ENCODE measurements at places on chromosomes 12 and 14.

DNA sequence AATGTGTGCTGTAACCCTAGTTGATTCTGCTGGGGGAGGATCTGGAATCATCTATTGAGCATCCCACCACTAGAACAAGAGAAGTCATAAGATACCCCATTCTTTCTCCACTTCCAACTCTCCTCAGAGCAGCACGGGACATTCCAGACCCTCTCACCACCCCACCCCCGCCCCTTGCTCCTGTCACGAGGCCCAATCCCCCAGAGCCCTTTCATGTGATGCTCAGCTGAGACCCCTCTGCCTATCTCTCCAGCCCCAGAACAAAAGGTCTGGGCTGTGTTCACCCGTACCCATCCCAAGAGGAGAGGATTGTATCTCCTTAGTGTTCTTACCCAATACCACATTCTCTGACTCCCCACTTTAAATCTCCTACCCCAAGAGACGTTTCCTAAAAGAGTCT is 602 bp downstream of the PMEL start:
- DNase-seq: no peak

DNA sequence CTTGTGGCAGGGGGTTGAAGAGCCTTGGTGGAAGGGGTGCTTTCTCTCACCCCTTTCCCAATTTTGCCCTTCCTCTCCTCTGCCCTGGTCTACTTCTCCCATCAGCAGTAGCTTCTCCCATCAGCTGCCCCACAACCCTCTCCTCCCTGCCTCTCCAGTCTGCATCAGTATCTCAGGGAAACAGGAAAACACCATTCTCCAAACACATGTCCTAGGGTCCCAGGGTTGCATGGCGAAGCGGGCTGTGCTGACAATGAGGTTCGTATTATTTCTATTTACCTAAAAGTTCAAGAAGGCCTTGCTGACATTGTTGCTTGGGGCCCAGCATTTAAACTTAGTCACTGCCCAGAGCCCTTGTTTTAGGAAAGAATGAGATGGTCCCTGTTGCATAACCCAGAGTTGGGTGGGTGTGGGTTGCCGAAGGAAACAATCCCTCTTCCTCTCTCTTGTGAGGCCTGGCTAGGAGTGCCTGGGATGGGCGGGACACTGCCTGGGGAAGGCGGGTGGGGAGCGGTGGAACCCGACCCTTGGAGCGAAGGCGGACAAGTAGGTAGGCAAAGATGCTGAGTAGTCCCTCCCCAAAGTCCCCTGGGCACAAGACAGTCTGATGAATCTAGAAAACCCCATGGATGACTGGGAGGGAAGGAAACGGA is 1.3 kb upstream of the IGFBP6 start:
- no peak for DNase-seq

DNA sequence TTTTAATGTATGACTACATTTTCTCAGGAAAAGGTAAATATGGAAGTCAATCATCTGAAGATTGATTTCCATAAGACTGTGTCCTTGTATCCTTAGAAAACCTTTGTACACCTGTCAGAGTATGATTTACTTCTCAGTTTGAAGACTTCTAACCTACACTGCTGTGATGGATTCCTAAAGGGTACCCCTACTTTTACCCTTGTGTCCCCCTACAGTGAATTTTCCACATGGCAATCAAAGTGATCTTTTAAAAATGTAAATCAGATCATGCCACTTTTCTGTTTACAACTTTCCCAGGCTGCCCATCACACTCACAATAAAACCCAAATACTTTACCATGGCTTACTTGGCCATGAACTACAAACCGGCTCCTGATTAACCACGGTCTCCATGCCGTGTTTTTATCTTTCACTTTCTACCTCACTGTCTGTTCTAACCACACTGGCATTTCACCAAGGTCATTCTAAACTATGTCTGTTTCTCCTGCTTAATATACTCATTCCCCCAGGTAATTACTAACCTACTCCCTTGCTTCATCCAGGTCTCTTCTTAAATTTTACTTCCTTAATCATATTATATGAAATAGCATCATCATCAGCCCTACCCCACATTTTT is 8.1 kb downstream of the DNAI7 start:
- no peak for DNase-seq

- DNase-seq: no peak
Measured at GRCh38 chr12:6532927-6533652, 1.2 kb upstream of the GAPDH start.

GRCh38 chr12:106957583-106957982 is 1.9 kb downstream of the TMEM263 start:
- DNase-seq: no peak

DNA sequence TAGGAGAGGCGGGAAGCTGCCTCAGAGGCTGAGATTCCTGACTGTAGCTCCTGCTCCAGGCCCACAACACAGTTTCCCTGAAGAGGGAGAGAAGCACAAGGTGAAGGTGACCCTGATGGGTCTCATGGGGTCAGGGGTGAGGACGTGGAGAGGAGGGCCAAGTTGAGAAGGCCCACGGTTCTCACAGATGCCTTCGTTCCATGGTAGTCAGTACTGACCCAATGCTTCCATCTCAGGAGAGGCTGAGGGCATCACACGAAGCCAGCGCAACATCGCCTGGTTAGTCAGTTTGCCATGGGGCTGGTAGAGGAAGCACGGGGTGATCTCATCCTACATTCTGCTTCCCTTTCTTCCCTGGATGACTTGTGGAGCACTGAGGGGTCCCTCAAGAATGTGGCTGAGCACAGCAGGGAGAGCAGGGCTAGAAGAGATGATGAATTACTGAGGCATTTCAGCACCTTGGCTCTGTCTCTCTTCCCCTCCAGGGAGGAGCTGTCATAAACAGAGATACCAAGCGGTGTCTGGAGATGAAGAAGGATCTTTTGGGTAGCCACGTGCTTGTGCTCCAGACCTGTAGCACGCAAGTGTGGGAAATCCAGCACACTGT is 51.9 kb downstream of the GALNT8 start:
- no peak for DNase-seq

DNA sequence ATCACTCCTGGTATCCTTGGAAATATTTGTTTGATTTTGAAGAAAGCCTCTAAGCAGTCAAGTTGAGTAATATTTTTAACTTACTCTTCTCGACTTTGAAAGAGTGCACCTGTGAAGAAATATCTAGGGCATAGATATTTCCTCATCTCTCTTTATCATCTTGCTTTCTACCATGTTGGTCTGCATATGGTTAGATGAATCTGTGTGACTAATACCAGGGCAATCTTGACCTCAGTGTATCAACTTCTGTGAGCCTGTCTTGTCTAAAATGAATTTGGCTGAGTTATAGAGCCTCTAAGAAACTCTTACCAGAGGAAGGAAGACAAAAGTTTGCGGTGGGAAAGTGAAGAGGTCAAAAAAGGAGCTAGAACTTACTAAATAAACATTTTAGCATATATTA is 68.4 kb downstream of the SYT1 start:
- DNase-seq: no peak

DNA sequence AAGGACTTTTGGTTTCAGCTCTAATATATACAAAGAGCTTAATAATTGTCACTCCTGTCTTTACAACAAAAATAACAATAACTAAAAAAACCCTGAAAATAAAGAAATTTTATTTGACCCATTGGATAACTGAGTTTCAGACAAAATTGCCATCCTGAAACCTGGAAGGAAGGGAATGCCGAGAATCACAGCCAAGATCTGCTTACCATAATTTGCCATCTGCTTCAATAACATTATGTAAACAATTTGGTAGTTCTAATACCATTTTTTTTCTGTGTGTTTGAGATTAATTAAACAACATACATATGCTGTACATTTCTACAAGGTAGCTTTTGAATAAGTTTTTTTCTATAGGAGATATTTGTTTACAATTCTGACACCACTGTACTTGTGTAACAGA is 596.3 kb upstream of the MGAT4C start:
- no peak for DNase-seq

DNA sequence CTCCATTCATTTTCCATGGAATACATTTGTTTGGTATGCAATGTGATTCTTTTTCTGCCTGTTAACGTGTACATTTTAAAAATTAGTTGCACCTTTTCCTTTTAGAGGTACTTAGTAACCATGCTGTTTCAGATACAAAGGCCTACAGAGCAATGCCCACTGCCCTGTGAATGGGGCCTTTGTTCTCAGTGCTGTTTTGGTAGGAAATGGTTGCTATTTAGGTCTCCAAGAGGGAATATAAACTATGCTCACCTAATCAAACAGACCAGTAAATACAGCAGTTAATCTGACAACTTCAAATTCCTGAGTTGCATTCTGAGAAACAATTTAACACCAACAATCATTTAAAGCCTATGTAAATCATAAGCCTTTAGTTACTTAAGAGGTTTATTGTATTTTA is 188.7 kb downstream of the BCAT1 start:
- DNase-seq: no peak

GRCh38 chr12:121889274-121889624 is 659 bp downstream of the PSMD9 start:
- no peak for DNase-seq

DNA sequence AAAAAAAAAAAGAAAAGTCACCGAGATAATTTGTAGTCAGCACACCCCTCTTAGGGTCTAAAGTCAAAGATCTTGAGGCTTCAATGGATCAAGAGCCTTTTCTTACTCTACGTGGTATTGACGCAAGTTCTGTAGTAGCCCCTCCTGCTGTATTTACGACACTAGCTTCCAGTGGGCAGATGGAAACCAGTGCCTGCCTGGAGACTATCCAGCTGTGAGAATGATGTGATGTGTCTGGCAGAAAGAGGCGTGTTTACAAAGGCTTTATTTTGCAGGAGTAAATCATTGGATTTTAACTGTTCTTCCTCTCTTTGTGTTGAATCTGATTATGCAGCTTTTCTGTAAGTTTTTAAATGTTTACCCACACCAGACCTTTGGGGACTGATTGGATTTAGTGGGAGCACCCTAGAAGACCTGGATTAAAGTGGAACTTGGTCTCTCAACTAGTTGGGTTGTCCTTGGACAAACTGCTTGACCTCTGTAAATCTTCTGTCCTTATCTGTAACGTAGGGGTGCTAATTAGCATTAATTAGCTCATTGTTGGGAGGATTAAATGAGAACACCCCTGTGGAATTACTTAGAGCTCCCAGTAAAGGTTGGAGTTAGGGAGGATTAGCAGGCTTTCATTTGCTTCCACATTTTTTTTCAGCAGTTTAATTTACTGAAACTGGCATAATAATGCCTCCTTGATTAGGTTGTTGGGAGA is 72.4 kb downstream of the RASSF3 start:
- no peak for DNase-seq

DNA sequence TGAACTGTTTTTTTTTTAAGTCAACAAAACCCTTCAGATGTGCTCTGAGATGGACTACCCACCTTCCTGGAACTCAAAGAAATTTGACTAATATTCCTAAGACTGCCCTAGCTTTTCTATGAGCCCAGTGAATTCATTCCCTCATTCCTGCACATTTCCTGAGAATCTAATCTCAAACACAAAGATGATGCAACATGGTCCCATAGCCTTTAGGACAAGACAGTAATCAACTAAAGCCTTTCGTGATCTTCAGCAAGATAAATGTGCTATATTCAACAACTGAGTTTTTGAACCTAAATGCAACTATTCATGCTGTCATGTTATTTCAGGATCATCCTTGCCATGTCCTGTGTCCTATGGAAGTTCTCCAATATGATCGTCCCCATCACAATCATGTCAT is 5.0 kb downstream of the SETD3 start:
- no peak for DNase-seq

GRCh38 chr14:56741325-56741724 is 69.0 kb downstream of the OTX2 start:
- DNase-seq: no peak

GRCh38 chr12:94553130-94553519 is 93.5 kb upstream of the CEP83 start:
- no peak for DNase-seq

DNA sequence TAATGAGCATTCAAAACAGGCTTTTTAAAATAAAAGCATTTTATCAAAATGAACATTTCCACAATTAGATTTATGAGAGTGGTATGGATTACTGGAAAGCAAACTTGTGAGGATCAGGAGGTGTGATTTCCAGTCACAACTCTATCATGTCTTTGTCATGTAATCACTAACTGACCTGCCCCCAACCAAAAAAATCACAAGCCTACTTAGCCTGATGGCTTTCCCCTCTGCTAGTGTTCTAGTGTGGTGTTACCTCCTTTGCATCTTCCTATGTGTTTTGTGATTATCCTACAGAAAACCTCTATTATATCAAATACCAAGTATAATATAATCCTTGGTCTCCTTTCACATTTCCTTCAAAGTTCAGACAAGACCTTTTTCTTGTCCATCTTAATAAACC is 168.6 kb downstream of the NOVA1 start:
- DNase-seq: no peak

DNA sequence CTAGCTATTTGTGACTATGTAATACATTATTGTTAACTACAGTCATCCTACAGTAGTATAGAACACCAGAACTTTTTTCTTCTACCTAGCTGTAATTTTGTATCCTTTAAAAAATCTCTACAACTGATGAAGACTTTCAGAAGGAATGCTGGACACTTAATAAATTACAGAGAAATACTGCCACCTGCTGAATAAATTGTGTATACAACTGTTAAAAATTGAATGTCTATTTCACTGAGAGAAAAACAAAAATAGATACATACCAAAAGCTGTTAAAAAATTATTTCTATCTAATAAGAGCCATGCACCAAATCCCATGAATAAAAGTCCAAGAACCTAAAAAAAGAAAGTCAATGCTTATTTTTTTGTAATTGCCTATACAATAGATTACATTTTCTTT is 6.6 kb downstream of the TSPAN19 start:
- DNase-seq: no peak

DNA sequence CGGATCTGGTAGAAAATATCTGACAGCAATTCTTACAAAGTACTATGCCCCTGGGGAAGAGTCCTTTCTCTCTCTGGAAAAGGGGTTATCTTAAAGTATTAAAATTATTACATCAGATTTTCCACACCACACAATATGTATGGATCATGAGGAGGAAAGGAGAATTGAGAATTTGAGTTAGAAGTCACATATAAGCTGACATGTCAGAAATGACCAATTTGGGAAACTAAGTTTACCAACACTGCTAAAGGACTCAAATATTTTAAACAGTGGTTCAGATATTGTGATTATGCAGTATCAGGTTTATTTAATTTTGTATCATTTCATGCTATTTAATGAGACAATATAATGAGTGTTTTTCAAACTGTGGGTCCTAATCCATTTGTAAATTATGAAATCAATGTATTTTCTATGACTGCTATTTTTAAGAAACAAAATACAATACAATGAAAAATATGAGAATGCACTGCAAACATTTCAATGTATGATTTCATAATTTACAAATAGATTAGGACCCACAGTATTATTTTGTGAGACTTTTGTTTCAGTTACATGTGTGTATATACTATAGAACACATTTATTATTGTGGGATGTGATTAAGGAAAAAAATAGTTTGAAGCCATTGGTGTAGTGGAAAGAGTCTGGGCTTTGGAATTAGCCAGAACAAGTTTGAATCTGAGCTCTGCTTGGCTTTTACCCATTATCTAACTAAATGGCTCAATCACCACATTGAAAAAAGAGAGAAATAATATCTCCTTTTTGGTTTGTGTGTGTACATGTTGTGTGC is 1.8 kb upstream of the INSM2 start:
- DNase-seq: no peak

GRCh38 chr12:120061575-120062214 is 54.9 kb downstream of the RAB35 start:
- DNase-seq: no peak

GRCh38 chr12:18153826-18154225 is 63.8 kb upstream of the RERGL start:
- DNase-seq: no peak

GRCh38 chr12:26132866-26133265 is 8.0 kb upstream of the BHLHE41 start:
- DNase-seq: no peak

- DNase-seq: no peak
Measured at GRCh38 chr14:71117839-71118743, 210.8 kb downstream of the PCNX1 start.

- DNase-seq: no peak
Measured at GRCh38 chr12:669576-669945, 6.3 kb upstream of the NINJ2 start.

Measured in stimulated activated CD4-positive, alpha-beta T cell treated with anti-CD3 and anti-CD28 coated beads, Interleukin-1b, Interleukin-23, amount 100 ng/mL, for 1 hour (primary cell).